ENCODE measurements at places on chromosomes 1 and 21. TPM values are rescaled to one million over a fixed set of nuclear protein-coding genes. Genes with fewer than 3 reads are reported as not detected.
A peak's percentile ranks its signal among the peaks of the same experiment; 100 is the strongest.

GRCh38 chr1:110361856-110362255, 22.7 kb downstream of the RBM15 start:
- DNase-seq, result no peak

NCAM2 gene
- total RNA-seq, result not detected

DNA sequence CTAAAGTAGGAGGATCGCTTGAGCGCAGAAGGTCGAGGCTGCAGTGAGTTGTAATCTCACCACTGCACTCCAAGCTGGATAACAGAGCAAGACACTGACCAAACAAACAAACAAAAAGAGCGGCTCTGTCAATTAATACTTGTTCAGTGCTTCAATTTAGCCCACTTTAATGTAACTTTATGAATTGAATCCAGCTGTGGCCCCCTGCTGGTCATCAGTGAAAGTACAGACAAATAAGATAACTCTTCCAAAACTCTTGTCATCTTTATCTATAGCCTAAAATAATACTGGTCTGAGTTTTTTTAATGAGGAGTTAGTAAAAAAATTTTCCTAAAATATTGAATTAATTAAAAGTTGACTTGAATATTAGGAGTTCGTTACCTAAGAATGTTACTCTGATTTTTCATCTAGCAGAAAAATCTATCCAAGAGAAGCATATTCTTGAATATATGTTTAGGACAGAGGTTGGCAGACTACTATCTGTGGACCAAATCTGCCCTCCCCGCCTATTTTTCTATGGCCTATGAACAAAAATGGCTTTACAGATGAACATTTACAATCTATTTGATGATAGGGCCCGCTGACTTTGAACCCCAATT, 26.1 kb downstream of the ATP5PF start:
- peak; percentile 64 for DNase-seq

HSF2BP gene
- 0.53 TPM for total RNA-seq

LAMTOR2 gene
- 61.9 TPM for total RNA-seq

- DNase-seq, result no peak
Observed at GRCh38 chr21:35083246-35083645, 34.1 kb upstream of the RUNX1 start.
